ENCODE measurements at places on chromosomes 2 and 18.

DNA sequence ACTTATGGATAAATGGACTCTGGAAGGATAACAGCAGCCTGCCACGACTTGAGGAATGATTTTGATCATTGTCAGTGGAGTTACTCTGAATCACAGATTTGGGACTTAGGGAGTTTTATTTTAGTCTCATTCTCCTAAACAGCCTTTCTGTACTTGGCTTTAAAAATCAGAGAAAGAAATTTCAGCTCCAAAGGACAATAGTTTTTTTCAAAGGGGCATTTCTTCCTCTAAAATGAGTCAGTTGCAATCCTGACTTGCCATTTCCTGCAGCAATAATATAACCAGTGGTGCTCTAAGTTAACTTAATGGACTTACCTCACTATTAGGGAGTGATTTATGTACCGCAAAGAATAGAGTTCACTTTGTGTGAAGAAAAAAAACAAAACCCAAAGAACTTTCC is 35.1 kb upstream of the MTX2 start:
- no peak for DNase-seq

DNA sequence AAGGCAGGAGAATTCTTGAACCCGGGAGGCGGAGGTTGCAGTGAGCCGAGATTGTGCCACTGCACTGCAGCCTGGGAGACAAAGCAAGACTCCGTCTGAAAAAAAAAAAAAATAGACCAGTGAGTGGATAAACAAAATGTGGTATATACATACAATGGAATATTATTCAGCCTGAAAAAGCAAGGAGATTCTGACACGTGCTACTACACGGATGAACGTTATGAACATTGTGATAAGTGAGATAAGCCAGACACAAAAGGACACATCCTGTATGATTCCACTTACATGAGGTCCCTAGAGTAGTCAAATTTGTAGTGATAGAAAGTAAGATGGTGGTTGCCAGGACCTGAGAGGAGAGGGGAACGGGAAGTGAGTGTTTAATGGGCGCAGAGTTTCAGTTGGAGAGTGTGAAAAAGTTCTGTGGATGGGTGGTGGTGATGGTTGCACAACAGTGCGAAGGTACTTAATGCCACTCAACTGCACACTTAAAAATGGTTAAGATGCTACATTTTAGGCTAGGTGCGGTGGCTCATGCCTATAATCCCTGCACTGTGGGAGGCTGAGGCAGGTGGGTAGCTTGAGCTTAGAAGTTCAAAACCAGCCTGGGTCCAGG is 38.3 kb downstream of the NIFK start:
- no peak for DNase-seq

GRCh38 chr18:78652001-78652545 is 327.5 kb upstream of the SALL3 start:
- no peak for DNase-seq

GRCh38 chr2:127932199-127932876 is 46.6 kb upstream of the AMMECR1L start:
- DNase-seq = no peak

- no peak for DNase-seq
Observed at GRCh38 chr2:214489181-214489580, 78.3 kb downstream of the VWC2L start.

- no peak for DNase-seq
Observed at GRCh38 chr2:192513575-192513974, 318.8 kb upstream of the TMEFF2 start.

GRCh38 chr18:41594582-41594981 is 360.5 kb upstream of the PIK3C3 start:
- no peak for DNase-seq

- no peak for DNase-seq
Observed at GRCh38 chr2:26575836-26576564, 65.2 kb downstream of the CIB4 start.

- DNase-seq = no peak
Observed at GRCh38 chr2:159010963-159011362, 42.5 kb downstream of the TANC1 start.

- DNase-seq = no peak
Observed at GRCh38 chr2:27501042-27501441, 4.4 kb downstream of the GCKR start.

GRCh38 chr2:226701052-226701451 is 98.6 kb downstream of the IRS1 start:
- peak; percentile 84 for DNase-seq

DNA sequence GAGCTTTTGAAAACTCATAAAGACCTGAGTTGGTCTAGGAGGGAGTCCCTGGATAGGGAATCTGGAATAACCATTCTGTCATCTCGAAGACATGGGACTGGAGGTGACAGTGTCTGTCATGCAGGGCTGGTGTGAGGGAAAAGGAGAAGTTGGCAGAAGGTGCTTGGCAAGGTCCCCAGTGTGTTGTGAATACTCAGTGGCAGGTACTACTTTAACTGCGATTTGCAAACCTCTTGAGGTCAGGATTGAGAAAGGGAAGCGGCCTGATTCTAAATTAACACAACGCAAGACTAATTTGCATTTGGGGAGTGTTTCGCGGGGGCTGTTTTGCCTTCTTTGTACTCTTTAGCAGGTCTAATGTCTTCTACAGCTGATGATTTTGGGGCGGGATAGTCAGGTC is 77.0 kb upstream of the TMEM200C start:
- no peak for DNase-seq

DNA sequence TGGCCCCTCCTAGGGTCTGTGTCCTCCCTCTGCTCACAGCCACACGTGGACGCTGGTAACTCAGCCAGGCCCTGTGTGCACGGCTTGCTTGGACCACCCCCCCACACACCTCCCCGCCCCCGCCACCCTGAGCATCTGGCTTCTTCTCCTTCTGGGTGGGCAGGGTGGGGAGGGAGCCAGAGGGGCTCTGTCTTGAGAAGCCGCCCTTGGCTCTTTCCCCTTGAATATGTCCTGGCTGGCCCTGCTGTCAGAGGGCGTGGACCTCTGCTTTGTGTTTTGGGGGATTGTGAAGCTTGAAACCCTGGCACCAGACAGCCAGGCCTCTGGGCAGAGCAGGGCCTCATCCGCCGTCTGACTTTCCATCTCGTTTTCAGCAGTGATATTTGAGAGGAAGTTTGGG is 72.1 kb downstream of the GLI2 start:
- DNase-seq = no peak

GRCh38 chr2:128261245-128262128 is 57.2 kb downstream of the HS6ST1 start:
- DNase-seq = no peak

DNA sequence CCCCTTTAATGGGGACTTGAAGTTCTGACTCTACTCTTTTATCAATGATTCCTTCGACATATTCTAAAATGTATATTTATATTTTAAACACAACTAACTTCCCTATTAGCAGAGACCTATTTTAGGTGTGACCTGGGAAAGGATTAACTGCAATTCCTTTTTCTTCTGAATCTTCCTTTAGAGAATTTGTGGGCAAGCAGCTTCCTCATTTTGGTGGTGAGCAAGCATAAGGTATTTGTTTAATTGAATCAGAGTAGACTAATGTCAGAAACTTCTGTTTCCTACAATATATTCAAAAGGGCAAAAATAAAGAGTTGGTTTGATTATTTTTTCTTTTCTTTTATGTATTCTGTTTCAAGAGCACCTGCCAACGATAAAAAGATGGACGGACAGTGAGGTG is 237.0 kb downstream of the IKZF2 start:
- peak; percentile 55 for DNase-seq

DNA sequence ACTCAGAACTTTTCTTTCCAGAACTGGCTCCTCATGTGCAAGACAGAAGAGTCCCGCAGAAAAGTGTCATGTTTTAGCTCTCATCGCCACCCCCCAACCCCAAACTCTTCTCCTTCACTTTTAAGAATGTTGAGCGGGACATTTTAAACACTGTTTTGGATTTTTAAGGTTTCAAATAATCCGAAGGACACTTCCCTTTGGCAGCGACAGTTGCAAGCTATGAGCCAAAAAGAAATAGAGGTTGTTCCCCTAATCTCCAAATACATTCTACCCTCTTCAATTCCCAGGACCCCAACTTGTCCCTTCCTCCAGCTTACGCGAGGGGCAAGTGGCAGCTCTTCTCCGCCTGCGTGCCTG is 678 bp upstream of the UBE2E3 start:
- DNase-seq = no peak

DNA sequence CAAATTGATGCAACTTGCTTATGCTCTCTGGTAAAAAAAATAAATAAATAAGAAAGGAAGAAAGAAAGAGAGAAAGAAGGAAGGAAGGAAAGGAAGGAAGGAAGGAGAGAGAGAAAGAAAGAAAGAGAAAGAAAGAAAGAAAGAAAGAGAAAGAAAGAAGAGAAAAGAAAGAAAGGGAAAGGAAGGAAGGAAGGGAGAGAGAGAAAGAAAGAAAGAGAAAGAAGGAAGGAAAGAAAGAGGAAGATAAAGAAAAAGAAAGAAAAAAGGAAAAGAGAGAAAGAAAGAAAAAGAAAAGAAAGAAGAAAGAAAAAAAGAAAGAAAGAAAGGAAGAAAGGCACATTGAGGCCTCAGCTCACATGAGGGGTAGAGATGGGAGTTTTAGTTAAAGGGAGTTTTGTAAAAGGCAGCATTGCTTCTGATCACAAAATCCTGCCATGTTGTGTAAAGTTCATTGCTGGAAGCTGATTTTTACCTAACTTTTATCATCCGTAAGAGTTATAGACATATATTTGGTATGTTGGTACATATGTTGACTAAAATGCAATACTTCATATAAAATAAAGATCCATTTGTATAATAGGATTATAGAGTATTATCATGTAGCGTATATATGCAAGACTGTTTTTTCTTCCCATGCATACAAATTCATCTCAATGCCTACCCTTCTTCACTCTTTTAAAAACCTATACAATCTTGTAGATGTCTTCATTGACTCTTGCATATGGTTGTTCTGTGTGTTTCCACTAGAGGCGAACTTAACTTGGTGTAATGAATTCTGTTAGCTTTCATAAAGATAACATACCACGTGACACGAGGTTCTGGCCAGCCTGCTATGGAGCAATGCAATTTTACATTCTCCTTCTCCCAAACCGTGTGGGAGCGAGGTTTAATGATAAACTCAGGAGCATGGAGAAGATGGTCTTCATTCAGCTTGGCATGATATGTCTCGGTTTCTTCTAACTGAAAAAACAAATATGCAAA is 32.8 kb downstream of the MYOM1 start:
- no peak for DNase-seq

GRCh38 chr2:148607566-148607965 is 37.0 kb upstream of the EPC2 start:
- DNase-seq = no peak

- no peak for DNase-seq
Observed at GRCh38 chr18:48866028-48866733, 84.6 kb downstream of the SMAD7 start.

- DNase-seq = peak; percentile 4
Observed at GRCh38 chr2:134234535-134234934, 19.3 kb upstream of the MGAT5 start.

DNA sequence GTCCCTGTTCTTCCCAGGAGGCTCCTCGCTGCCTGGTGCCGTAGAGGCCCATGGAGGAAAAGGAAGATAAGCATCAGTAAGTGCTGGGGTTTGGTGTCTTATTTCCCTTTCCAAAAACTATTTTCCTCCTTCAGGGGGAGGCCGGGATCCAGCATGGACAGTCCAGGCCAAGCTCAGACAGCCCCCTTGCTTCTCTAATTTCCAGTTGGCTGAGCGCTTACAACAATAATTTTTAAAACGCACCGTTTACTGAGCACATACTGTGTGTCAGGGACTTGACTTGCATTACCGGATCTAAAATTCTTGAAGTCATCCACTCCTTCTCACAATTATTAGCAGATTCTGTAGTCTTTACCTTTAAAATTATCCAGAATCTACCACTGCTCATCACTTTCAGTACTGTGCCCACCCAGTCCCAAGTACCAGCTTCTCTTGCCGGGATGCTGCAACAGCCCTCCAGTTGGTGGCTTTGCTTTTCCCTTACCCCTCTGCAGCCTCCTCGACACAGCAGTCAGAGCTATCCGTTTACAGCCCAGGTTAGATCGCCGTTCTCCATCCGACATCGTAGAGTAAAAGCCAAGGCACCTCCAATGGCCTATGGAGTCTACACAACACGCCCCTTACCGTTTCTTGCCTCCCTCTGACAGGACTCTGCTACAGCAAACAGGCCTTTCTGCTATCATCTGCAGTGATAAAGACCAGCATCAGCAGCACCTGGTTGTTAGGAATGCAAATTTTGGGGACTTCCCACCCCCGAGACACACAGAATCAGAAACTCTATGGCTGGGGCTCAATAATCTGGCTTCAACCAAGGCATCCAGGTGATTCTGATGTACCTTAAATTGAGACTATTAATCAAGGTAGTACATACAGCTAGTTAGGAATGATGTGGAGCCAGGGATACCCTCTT is 75.2 kb upstream of the TSPYL6 start:
- DNase-seq = no peak

DNA sequence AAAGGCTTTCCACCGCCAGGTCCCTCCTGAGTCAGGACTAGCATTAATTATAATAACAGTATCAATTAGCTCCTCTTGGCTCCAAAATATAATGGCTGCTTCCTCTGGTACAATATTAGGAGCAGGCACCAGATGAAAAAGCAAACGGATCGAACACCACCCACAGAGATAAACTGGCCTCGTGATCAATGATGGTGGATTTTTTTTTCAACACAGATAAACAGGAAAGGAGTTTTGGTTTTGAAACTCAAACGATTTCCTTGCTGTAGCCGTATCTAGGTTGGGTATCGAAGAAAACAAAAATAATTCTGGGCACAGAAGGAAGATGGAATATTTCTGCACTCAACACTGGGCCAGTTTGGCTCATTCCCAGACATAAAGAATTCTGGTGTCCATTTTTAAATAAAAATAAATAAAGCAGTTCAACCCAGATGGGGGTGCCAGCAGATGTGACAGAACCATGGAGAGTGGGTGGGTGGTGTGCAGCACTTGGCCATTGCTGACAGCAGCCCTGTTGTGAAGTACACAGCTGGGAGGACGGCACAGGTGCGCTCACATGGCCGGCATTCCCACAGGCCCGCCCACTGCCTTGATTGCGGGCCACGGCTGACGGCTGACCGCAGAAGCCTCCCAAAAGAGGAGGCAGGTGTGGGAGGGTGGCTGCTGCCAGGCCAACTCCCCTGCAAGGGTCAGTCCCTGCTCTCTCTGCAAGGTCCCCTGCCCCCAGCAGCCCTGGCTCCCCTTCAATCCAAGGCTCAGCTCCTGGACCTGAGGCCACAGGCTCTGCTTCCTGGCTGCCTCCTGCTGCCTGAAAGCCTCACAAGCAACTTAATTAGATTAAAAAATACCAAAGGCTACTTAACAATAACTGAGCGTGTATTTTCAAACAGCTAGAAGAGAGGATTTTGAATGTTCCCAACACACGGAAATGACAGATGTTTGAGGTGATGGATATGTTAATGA is 351.9 kb upstream of the ID2 start:
- no peak for DNase-seq

- DNase-seq = no peak
Observed at GRCh38 chr18:47716632-47717185, 213.8 kb downstream of the SMAD2 start.

All from AML-193 (cell line).